Activated CD4-positive, alpha-beta T cell treated with anti-CD3 and anti-CD28 coated beads for 36 hours (primary cell): ENCODE measurements at places on chromosomes 5 and 9.

DNA sequence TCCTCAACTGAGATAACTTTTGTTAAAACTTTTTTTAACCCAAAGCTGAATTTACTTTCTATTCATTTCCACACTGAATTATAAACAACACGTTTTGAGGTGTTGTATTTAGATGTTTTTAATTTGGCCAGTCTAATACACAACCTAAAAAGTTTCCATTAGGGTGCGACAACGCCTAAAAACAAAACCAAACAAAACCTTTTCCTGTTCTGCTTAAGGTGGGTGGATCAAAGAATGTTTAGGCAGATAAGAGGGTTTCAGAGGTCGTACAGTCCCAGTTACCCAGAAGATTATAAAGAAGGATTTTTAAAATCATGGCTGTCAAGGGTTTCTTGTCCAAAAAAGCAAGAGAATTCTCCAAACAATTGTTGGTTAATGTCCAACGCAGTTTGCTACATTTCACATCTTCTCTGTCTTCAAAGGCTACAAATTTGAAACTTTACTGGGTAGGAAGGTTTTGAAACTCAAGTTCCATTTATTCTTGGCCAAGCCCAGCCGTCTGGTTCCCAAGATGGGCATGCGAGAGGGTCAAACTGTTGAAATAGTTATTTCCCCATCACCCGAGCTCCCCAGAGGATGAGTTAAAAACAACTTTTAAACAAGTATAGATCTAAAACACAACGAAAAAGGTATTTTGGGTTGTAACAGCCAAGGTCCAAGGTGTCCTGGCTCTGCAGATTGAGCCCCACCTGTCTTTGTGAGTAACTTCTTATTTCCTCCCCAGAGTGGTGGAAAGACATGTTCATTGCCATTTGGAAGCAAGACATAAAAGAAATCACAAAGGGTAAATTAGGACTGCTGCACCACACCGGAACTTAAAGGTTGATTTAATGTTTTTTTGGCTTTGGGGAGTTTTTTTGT, 122.8 kb upstream of the MAP3K1 start:
- no peak for DNase-seq

DNA sequence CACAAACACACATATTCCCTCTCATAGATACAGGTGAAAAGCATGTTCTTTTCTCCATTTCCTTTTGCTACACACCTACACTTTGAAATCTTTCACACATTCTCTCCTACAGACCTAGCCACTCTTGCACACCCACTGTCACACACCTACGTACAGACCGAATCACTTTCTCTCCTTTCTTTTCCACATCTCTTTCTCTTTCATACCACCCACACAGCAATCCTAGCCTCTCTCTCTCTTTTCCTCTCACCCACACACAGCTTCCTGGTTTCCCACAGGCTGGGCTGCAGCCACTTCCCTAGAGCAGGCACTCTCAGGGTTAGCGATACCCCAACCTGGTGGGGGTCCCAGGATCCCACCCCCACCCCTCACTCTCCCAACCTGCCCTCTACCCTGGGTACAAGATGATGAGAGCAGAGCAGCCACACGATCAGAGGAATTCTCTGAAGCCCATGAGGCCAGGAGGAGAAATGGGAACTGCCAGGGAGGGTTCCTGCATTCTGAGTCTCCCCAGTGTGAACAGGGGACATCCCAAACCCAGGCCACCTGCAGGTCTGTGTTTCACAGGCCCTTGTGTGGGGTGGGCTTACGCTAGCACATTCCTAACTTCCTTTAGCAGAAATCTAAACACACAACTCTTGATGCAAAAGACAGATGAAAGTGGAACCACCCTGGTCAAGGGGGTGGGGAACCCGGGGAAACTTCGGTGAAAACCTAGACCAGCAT, 17.1 kb upstream of the SYNPO start:
- DNase-seq: no peak

DNA sequence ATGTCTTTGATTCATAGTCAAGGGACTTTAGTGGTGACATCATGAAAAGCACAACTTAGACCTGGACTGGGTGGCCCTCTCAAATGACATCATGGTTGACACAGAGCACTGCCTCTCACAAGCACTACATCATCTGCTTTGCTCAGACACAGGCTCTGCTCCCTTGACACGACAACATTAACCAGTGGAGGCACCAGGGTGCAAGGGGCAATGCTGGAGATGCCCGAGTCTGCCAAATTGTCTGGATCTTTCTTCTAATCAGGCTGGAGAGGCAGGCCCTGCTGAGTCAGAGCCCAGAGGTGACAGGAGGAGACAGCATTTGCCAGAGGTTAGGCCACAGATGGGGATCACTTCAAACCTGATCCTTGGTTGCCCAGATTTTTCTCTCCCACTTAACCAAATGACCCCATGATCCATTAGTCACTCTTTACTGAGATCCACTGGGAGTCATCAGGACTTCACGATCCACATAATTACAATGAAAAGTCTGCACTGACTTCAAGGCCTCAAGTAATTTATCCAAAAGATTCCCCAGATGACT, 174.4 kb downstream of the SLIT3 start:
- no peak for DNase-seq

DNA sequence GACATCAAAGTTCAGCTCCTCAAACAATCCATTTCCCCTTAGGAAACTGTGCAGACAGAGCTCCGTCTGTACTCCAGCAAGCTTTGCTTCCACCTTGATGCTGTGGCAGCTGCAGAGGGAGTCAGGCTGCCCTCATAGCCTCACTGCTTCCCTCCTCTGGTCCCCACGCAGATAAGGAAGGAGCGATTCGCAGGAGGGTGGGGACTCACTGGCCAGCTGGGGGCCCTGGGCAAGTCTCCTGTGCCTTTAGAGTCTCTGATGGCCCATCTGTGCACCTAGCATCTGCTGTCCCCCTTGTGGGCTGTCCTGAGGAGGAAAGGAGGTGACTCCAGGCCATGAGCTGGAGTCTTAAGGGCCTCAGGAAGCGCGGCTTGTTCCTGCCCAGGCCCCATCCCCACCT, 121.5 kb downstream of the ENTREP1 start:
- no peak for DNase-seq

DNA sequence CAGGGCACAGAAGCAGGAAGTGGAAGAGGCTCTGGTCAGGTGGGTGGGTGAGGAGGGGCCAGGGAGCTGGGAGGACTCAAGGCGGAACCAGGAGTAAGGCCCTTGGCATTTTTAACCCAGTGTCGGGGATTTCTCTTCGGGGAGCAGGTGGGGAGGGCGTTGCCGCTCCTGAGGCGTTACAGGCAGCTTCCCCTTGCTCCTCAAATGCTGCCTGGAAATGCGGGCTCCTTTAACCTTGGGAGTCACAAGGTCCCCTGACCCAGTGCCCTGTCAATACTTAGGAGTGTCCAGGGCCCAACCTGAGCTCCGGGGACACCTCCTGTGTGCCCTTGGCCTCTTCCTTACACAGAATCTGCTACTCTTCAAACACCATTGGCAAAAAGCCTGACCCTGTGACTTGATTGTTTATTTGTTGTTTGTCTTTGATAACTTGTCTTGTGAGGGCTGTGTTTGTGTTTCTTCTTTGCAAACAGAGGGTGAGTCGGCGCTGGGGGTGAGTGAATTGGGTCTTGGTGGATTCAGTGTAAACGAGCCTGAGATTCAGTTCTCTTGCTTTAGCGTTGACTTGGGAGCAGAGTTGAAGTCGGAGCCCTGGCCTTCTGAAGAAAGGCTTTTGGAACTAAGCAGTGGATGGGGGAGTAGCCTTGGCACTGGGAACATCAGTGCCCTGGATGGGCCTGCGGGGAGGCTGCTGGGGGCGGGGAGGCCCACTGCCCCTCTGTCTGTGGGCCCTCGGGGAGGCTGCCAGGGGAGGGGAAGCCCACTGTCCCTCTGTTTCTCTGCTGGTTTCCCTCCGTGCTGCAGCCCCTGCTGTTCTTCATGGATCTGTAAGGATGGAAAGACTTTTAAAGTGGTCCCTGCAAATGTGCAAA, 300.7 kb upstream of the IRX4 start:
- no peak for DNase-seq

DNA sequence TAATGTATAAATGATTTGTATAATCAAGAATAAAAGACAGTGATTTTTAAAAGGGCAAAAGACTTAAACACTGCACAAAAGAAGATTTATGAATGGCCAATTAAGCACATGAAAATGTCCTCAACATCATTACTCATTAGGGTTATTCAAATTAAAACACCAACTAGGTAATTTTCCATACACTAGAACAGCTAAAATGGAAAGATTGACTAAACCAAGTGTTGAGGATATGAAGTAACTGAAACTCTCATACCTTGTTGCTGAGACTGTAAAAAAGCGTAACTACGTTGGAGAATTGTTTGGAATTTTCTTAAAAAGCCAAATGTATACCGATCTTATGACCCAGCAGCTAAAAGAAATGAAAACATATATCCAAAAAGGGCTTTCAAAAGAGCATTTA, 144.9 kb downstream of the SGCD start:
- no peak for DNase-seq

GRCh38 chr5:158545949-158546530, 553.7 kb downstream of the EBF1 start:
- DNase-seq: no peak

- no peak for DNase-seq
Observed at GRCh38 chr5:137564398-137564961, 65.4 kb upstream of the SPOCK1 start.

GRCh38 chr5:58582019-58582802, 664 bp upstream of the RAB3C start:
- no peak for DNase-seq

DNA sequence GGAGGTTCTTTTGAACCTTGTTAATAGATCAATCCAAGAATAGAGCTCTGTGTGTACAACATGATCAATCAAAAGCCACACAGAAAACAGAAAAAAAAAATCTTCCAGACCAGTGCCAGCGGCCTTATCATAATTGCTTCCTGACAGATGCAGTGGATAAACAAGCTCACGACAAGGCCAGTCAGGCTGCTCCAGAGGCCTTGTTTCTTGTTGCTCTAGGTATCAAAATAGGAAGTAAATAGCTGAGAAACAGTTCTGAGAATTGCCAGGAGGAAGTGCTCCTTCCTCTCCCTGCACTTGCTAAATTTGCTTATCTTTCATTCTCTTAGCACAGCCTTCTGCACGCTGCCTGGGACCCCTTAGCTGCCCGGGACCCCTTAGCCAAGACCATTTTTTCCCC, 199.0 kb upstream of the TARS1 start:
- no peak for DNase-seq

- no peak for DNase-seq
Observed at GRCh38 chr5:28369418-28369817, 1331.0 kb upstream of the CDH9 start.

DNA sequence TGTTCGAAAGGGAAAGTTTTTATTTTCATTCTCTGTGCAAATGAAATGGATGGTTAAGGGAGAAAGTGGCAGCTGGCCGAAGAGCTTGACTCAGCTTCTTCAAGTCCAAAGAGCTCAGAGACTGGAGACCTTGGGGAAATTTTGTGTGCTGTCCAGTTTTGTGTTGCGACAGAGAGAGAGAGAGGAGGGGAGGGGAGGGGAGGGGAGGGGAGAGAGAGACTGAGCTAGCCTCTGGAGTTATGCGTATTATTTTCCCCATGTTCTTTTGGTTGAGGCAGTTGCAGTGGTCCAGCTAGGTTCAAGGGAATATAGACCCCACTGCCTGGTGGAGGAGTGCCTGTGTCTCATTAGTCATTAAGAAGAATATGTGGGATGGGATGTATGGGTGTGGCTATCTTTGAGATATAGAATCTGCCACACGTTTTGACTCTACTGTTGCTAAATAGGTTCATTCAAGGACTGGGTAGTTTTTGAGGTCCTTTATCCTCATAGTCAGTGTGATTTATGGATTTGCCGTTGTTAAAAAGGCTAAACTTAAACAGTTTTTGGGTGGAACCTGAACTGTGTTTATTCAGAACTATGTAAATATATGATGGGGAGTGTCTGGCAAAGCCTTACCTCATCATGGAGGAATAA, 69.7 kb downstream of the ARHGAP26 start:
- no peak for DNase-seq

GRCh38 chr5:101393795-101394450, 490.8 kb upstream of the ST8SIA4 start:
- no peak for DNase-seq

GRCh38 chr5:171596391-171596878, 177.0 kb downstream of the FGF18 start:
- no peak for DNase-seq

- DNase-seq: no peak
Observed at GRCh38 chr5:55345327-55345726, 37.5 kb downstream of the MTREX start.

GRCh38 chr5:125112196-125112595, 365.8 kb upstream of the ZNF608 start:
- no peak for DNase-seq

GRCh38 chr5:14355391-14355790, 212.2 kb downstream of the TRIO start:
- DNase-seq: no peak

DNA sequence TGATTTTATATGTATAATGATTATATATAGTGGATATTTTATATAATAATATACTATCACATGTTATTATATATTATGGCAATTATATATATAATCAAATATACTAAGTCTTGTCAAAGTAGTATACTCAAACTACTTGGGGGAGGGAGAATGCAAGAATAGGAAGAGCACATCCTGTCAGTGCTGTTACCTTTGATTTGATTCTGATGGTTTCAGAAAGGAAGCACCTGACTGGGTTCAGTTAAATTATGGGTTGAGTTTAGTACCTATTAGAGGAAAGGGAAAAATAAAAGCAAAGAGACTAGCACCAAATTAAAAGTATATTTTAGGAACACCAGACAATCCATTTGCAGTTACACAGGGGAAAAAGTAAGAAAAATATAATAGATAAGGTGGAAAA, 107.6 kb downstream of the GRIA1 start:
- no peak for DNase-seq

- DNase-seq: no peak
Observed at GRCh38 chr9:137247135-137247915, 3.8 kb upstream of the STPG3 start.

DNA sequence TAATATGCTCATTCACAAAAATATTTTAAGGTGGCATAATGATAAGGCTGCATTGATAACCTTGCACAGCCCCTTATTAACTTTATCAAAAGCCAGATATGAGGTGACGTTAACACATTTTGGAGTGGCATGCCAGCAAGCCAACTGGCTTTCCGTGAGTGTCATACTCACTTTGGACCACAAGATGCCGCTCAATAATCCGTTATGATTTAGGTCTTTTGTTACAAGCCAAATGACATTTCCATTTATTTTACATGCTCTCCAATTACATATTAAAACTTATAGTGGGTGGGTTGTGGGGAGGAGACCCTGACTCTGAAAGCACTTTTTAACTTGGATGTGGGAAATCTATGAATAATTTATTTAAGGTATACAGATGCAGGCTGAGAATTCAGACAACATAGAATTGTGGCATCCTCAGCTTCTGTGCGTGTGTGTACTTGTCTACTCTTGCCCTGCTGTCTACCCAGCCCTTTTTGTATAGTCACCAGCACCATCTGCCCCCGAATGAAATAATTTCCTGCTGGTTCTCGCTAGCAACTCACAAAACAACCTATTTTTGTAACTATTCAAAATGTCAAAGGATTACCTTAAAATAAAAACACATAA, 305.1 kb downstream of the PSAT1 start:
- DNase-seq: peak; percentile 30

DNA sequence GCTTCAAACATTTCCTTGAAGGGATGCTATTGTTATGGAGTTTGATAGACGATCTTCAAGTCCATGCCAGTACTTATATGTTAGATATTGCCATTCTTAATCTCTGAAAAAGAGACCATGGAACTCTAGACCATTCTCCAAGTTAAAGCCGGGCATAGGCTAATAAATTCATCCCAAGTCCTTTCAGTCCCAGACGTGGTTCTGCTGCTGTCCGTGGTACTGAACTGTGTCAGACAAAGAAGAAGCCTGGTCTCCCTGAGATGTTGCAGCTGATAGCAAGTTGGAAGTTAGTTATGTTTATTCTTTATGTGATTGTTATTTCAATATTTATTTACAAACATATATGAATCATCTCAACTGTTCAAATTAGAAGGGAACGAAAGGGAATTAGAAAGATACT, 158.7 kb downstream of the NMUR2 start:
- DNase-seq: peak; percentile 21
